ENCODE measurements at places on chromosomes 11 and 22.
A peak's percentile ranks its signal among the peaks of the same experiment; 100 is the strongest.

DNA sequence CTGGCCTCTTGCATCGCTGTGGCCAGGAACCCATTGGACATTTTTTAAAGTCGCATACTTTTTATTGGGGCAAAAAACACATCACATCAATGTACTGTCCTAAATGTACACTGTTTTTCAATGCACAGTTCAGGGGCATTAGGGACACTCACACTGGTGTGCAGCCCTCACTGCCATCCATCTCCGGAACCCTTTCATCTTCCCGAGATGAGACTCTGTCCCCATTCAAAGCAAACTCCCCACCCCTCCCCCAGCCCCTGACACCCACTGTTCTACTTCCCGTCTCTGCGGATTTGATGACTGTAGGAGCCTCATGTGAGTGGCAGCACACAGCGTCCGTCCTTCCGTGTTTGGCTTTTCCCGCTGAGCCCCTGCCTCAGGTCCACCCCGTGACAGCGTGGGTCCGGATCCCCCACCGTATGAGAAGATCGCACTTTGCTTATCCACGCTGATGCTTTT lies 41.8 kb upstream of the TH start:
- DNase-seq, result no peak

DNA sequence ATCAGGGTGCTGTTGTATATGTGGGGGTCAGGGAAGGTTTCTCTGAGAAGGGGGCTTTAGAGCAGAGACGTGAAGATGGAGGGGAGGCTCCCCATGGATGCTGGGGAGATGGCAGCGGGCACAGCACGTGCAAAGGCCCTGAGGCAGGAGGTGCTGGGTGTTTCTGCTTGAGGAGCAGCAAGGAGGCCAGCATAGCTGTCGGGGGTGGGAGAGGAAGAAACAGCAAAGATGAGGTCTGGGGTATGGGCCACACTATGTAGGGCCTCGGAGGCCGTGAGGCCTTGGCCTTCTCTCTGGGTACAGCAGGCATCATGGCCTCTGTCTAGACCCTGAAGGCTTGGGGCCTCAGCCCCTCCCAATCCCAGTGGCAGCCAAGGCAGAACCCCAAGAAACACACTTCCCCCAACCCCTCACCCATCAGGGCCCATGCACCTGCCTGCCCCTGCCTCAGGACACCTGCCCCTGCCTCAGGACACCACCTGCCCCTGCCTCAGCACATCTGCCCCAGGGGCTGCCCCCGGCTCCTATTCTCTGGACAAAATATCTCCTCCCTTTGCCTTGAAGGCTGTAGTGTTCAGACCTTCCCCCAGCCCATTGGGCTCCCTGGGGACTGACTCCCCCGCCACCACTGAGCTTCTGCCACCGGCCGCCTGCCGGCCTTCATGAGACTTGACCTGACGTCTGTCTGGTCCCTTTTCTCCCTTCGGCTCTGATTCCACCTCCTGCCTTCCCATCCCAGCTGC lies 6.2 kb downstream of the ALDH3B1 start:
- no peak for DNase-seq

DNA sequence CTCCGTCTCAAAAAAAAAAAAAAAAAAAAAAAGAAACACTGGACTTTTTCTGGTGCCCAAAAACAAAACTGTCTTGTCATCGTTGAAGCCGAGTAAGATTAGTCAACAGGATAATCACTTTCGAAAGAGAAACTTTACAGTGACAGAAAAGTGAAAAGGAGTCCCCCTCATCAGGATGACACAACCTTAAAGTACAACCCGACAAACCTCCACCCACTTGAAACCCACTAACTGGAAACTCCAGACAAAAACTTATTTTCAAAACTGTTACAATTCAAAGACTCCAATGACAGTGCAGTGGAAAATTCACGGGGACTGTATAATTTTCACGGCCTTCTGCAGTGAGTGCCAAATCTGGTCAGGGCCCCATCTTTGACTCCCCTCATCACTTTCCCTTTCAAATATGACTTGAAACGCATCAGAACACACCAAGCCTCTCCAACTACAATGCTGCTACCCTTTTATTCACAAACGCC lies 1.3 kb downstream of the DENND5A start:
- no peak for DNase-seq

DNA sequence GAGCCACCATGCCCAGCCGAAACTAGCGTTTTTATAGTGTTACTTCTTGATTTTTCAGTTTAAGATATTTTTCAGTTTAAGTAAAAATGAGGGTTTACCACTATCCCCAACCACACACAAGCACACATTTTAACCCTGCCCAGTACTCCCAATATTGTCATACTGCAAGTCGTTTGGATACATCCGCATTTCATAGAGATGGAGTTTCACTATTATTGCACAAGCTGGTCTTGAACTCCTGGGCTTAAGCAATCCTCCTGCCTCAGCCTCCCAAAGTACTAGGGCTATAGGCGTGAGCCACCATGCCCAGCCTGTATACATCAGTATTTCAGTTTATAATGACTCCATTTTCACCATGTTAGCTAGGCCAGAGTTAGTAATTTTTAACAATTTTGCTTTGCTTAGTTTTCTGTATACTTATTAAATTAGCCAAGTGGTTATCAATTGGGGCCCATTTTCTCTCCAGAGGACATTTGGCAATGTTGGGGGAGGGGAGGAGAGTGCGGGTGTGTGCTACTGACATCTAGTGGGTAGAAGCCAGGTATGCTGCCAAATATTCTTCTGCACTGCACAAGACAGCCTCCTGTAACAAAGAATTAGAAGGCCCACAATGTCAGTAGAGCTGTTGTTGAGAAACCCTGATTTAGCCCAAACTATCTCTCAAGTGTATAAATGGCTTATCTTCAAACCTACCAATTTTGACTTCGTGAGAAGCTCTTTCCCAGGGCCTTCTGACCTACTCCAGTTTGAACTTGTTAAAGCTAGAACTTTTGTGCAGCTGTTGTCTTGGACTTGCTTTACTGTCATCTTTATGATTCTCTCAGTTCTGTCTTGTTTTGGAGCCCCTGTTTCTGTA lies 7.3 kb downstream of the USP47 start:
- peak; percentile 71 for DNase-seq

DNA sequence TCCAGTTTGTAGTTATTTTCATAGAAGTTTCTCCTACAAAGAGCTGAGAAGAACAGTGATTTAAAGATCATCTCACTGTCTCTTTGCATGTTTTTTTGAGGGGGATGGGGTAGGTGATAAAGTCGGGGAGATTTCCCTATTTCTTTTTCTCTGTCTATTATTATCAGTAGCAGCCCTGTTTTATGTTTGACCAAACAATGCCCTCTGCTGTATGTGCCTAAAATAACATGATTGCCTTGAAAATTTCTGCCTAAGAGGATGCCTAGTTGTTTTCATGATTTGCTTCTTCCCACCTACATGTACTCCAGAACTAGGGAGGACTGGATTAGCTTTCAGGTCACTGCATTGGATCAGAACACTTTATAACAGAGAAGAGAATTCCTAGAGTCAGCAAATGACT lies 1330.2 kb downstream of the LRRC4C start:
- DNase-seq, result no peak

DNA sequence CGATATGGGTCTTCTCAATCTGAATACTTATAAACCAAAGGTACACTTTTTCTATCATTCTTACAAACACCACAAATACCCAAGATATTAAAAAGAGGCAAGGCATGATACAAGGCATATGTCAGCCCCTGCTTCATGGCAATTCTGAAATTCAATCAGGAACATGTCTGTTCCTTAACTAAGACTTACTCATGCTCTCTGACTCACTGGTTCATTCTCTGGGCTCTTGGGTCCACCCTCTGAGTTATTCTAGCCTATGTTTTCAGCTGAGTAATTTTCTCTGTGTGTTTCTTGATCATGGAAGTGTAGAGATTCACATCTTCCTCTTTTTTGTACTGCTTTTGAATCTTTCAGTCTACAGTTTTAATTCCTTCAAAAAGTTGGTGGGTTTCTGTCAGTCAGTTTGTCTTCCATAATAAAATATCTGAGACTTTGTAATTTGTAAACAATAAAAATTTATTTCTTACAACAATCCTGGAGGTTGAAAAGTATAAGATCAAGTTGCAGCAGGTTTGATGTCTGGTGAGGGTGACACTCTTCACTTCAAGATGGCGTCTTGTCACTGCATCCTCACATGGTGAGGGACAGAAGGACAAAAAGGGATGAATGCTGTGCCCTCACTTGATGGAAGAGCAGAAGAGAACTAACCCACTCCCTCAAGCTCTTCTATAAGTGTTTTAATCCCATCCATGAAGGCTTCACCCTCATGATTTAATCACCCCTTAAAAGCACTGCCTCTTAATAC lies 211.7 kb downstream of the FAM76B start:
- DNase-seq, result no peak

DNA sequence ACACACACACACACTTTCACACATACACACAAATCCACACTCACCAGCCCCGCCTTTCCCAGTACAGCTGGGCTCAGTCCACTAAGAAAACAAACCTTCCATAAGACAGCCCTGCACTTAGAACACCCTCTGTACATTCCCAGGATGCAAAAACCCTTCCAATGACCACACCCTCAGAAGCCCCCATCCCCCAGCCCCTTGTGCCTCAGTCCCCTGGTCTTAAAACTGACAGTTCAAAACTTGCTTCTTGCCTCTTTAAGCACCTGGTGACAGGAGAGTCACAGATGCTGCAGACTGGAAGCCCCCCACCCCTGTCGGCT lies 23.0 kb downstream of the APLNR start:
- DNase-seq, result no peak

- no peak for DNase-seq
Measured at GRCh38 chr11:108500721-108501120, 2.5 kb upstream of the POGLUT3 start.

- no peak for DNase-seq
Measured at GRCh38 chr11:82775218-82775617, 41.6 kb upstream of the FAM181B start.

DNA sequence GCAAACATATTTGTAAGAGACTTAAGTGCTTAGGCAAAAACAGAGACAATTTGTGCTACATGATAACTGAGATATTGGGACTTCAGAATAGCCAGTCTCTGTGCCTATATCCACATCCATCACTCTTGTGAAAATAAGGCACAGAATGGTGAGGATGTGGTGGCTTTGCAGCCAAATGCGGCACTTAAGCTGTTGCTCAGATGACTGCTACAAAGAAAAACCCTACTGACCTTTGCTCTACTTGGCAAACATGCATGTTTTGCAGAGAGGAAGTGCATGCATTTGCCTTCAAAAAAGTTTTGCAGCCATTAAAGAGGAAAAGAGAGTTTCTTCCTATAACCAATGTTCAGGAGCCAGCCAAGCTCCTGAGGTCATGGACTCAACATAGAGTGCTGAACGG lies 675.0 kb upstream of the KIRREL3 start:
- DNase-seq, result no peak

DNA sequence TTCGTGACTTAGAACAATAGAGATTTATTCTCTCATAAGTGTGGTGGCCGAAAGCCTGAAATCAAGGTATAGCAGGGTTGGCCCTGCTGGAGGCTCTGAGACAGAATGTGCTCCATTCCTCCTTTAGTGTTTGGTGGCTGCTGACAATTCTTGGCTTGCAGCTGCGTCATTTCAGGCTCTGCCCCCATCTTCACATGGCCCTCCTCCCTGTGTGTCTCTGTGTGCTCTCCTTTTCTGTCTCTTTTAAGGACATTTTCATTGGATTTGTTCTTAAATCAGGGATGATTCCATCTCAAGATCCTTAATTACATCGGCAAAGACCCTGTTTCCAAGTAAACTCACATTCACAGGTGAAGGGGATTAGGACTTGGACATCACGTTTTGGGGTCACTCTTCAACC lies 10.2 kb upstream of the APOL6 start:
- no peak for DNase-seq

- no peak for DNase-seq
Measured at GRCh38 chr22:41709341-41709740, 10.0 kb downstream of the MEI1 start.

DNA sequence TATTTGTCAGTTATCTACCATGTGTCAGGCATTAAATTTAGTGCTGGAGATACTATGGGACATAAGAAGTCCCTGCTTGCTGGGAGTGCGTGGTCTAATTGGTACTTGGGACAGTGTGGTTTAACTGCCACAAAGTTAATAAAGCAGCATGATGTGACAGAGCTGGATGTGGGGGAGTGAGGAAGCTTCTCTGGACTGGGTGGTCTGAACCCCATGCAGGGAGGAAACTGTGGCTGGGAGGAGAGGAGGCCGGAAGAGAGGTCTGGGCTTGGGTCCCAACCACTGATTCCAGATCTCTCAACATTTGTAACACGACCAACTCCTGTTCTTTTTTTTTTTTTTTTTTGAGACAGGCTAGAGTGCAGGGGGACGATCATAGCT lies 37.1 kb downstream of the ST3GAL4 start:
- no peak for DNase-seq

GRCh38 chr11:61539831-61540357 lies 31.3 kb downstream of the LRRC10B start:
- no peak for DNase-seq

DNA sequence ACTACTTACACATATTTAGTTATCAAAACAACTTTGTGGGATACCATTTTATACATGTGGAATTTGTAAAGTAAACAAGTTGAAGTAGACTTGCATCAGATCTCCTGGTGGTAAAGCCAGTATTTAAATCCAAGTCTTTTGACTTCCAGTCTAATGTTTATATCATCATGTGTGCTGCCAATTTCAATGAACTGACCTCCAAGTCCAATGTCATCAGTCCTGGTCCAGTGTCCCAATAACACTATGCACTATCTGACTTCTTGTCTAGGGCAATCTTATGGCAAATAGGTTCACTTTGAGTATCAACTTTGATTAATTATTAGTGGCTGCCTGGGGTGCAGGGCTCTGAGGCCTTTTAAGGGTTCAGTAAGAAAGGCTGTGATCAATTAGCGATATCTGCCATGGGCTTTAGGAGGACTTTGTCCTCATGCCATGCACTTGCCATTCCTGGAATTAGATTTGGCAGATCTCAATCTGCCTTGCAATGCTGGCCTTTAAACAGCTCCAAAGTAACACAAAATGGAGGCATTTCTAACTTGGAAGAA lies 9.6 kb upstream of the PTS start:
- DNase-seq, result no peak

- no peak for DNase-seq
Measured at GRCh38 chr11:120810251-120810650, 213.7 kb upstream of the TBCEL start.

DNA sequence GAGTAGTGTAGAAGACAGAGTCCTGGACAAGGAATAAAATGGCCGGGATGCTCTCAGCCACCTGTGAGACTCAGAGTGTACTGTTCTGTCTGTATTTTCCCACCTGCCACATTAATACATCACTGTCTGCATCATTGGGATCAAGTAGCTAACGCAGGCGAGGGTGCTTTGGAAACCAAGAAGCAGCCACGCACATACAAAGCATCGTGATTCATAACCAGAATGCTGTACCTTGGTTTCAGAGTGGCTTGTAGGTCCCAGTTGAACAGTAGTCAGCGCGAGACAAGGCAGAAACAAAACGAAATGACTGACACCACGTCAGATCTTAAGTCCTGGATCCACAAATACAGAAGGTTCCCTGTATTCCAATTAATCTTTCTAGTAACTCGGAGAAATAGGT lies 198.3 kb downstream of the GRIK4 start:
- no peak for DNase-seq
